ENCODE measurements at places on chromosomes 4 and X.

DNA sequence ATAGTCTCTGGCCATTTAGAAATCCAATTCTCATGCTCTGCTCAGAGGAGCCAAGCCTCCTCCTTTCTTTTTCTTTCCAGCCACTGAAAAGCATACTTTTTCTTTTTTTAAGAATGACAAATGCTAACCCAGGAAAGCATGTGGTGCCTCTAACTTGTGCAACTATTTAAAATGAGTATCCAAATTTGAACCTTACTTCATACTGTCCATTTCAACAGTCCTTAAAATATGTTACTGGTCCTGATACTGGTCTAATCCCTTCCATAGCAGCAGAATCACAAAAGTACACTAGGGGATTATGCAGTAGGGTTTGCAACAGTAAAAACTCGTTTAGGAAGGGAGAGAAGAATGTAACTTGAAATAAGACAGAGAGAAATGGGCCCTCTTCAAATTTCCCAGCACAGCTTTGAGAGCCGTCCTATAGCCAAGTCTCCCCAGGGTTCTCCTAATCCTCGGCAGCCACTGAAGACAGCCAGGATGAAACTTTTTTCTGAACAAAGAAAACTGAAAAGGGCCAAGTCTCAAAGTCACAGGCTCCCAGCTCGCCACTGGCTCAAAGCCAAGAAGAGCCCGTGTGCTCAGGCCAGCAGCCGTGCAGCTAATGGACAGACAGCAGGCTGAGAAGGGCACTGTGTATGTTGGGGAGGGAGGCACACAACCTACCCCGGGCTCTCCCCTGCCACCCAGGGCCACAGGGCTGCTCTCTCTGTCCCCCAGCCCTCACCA lies 39.5 kb downstream of the GPC4 start:
- no peak for DNase-seq

DNA sequence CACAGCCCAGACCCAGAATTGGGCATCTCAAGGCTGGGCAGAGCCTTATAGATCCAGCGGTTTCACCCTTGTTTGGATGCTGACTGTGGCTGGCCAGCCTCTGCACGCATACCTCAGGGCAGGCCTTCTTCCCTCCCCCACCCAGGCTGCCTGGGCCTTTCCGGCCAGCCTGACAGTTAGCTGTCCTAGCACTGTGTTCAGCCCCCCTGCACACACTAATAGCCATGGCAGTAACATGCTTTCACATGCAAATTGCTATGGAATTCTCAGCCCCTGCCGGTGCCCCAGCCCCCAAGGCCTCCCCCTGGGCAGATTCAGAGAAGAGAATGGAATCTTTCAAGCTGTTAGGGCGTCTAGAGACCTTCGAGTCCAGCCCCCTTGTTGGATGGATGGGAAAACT lies 17.7 kb downstream of the EFNB1 start:
- DNase-seq: no peak

DNA sequence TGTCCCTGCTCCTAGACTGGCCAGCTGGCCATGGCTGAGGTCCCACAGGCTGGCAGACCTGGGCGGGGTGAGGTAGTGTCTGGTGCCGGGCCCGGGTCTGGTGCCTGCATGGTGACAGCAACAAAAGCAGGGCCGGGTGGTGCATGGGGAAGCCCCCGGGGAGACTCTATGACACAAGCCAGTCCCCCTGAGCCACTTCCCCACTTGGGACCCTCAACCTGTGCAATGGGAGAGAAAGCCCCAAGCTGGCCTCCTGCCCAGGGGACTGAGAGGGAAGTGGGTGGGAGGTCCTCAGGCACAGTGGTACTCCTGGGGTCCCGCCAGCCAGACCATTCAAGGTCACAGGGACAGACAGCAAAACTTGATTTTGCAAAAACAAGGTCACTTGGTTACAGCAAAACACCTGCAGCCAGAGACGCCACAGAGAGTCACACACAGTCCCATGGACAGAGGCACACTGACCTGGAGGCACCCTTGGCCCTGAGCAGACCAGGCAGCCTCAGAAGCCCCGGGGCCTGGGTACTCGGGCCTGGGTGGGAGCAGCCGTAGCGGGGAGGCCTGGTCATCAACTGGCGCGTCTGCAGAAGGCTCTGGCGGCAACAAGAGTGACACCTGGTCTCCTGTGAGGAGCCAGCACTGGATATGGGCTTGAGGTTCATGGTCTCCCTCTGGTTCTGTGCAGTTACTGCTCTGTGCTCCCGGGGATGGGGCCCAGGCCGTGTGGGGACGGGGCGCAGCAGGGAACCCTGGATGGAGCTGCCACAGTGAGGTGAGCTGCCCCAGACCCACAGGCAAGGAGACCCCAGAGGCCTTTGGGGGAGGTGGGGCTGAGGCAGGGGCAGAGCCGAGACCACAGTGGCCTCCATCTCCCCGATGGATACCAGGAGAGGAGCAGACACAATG lies 60.6 kb downstream of the HTRA3 start:
- no peak for DNase-seq

- DNase-seq: no peak
Observed at GRCh38 chr4:96162636-96163035, 322.7 kb downstream of the PDHA2 start.

DNA sequence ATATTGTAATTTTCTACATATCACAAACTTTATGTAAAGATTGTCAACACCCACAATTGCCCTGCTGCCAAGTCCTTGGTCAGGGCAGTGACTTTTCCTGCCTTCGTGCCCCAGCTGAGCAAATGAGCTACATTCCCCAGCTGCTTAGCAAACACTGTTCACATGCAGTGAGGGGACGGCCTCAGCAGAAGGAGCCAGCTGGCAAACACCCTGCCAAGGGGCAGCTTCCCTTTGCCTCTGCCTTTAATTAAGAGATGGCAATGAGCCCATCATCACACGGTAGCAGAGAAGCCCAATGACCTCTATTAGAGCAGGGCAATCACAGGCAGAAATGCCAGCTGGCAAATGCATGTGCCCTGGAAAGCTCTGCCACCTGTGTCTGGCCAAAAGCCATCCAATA lies 253.4 kb downstream of the EPHA5 start:
- DNase-seq: peak; percentile 0

DNA sequence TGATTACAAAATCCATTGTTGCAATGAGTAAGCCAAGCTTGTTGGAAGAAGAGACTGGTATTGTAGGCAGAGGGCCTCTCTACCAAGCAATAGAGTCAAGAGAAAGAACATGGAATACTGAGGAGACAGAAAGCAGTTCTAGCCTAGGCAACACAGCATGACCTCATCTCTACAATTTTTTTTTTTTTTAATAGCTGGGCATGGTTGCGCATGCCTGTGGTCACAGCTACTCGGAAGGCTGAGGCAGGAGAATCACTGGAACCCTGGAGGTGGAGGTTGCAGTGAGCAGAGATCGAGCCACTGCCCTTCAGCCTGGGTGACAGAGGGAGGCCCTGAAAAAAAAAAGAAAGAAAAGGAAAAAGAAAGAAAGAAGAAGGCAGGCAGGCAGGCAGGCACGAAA lies 11.7 kb upstream of the ZBTB33 start:
- DNase-seq: peak; percentile 52

- peak; percentile 57 for DNase-seq
Observed at GRCh38 chrX:15151267-15152186, 118.4 kb downstream of the ASB9 start.

GRCh38 chrX:126170720-126171119 lies 4.6 kb upstream of the DCAF12L2 start:
- DNase-seq: no peak

- peak; percentile 7 for DNase-seq
Observed at GRCh38 chrX:74925225-74926088, at the start of gene NEXMIF. Gene NEXMIF, minus strand, starts transcription at chrX:74925452.

GRCh38 chr4:17578482-17578891 lies 1.5 kb downstream of the LAP3 start:
- peak; percentile 31 for DNase-seq

- no peak for DNase-seq
Observed at GRCh38 chr4:163611784-163612445, 117.4 kb downstream of the TMA16 start.

DNA sequence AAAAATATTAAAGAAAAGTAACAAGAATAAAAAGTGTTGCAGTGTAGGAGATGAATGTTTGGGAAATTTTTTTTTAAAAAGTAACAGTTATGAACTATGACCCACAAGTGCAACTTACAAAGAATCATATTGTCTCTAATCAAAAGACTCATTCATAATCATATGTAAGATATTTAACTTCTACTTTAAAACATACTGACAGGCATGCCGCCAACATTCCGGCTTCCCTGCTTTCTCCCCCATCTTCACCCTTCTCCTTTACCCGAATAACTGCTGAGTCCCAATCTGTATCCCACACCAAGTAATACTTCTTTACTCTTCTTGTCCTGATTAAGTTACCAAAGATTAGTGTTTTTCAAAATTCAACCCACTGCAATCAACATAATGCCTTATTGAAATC lies 598.8 kb upstream of the FRG1 start:
- DNase-seq: no peak

DNA sequence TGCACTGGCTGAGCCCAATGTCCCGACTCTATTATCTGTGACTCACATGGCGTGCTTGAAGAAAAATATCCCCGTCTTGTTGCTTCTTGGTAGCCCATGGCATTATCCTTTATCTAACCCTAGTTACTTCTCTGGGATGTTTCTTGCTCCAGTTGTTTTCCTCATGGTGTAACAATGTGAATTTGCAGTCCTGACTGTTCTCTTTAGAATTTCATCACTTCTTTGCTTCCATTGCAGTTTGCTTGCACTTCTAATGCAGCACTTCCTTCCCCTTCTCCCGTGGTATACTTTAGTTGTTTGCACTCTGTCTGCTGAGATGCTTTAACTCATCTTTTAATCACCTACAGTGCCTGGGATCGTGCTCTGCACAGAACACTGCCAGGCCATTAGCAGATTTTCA lies 126.9 kb downstream of the MAML3 start:
- no peak for DNase-seq

GRCh38 chr4:157004279-157005161 lies 32.9 kb upstream of the PDGFC start:
- no peak for DNase-seq

GRCh38 chr4:125434136-125434535 lies 119.4 kb downstream of the FAT4 start:
- no peak for DNase-seq

DNA sequence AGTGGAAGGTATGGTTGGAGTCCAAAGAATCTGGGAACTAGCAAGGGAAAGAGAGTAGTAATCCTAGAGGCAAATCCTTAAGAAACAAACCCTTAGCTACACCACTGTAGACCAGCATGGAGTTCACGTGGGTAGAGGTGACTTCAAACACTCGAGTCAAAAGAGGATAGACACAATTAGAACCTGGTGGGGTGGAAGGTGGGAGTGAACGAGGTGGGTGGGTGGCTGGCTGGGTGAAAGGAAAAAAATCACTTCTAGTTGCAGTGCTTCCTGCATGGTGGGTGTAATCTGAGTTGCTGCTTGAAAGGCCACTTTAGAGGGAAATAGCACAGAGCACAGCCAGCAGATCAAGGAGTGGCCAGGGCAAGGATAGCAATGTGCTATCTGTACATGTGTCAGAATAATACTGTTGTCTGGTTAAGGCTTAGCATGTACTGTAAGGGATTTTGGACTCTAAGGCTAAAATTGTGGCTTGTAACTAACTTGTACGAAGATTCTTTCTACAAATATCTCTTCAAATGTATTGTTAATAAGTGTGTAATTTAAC lies 356.2 kb downstream of the GRIA2 start:
- no peak for DNase-seq

- DNase-seq: peak; percentile 11
Observed at GRCh38 chrX:121876305-121876704, 828.9 kb downstream of the GLUD2 start.

DNA sequence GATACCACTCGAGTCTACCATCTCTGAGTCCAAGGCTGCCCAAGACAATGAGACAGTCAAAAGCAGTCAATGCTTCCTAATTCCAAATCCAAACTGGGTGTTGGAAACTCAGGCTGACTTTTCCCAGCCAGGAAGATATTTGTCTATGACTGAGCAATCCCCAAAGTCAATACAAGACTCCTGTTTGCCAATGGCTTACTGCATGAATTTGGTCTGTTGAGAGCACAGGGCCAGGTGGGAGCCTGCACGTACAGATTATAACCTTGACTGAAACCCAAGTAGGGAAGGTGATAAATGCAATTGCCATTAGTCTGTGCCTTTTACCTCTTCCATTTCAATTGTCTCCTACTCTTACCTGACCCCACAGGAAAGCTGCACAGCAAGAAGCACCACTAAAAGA lies 72.6 kb upstream of the PPARGC1A start:
- DNase-seq: no peak

DNA sequence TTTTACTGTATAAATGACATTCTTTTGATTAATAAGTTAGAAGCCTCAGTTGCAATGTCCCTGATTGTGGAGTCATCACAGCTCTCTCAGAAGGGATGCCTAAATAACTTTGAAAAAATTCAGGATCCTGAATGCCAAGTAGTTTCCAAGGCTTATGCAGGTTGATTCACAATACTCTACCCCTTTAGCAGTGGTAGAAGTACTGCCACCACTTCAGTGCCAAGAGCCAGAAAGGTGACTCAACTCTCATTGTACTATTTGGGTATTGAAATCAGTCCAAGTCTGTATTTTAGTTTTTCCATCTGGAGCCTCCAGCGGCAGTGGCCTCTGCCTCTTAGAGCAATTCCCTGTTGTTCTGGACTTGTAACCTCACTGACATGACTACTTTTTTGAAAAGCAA lies 320.1 kb upstream of the NDST4 start:
- peak; percentile 18 for DNase-seq

DNA sequence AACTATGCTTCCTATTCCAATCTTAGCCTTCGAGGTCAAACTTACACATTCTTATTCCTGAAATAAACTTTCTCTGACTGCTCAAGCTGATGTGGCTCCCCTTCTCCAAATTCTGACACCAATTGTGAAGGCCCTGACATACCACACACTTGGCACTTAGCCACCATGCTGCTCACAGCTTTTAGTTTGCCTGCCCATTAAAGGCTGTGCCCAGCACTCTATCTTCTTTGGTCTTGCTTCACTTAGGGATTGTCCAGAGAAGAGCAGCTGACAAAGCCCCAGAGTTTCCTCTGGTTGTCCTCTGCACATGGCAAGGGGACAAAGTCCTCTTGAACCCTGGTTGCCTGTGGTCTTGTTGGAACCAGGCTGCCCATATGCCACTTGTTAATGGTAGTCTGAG lies 126.1 kb downstream of the ARHGEF9 start:
- peak; percentile 55 for DNase-seq

DNA sequence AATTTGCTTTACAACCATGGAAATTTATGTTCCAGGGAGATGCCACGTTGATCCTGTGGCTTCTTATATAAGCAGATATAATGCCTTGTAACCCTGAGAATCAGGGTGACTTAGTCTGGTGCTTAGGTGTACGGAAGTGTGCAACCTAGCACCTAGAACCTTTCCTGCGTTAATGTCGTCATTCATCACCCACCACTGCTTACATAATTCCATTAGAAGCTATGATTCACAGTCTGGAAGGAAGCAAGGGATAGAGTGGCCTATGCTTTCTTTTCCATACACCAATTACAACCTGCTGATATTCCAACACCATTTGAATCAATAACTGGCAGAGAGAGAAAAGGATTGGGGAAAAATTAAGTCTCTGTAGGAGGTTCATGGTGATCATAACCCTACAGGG lies 17.3 kb upstream of the CXCL8 start:
- no peak for DNase-seq

DNA sequence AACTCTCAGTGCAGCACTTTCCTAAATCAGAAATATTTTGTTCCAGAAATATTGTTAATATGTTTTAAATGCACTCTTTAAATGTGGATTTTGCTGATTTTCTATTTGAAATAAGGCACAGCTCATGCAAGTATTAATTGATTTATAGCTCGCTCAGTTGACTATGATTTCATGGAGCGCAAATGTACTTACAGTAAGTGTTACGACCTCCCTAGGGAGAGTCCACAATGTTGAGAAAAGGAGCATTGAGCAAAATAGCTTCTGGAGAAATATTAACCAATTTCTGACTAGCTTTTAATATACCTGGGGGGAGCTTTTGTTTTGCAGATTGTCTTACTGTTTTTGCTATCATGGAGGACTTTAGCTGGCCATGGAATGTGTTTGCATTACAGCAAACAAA lies 1687.5 kb downstream of the STIM2 start:
- DNase-seq: no peak
